Bronchial epithelial cell (primary cell): ENCODE measurements at places on chromosomes 11 and 22. TPM values are rescaled to one million over a fixed set of nuclear protein-coding genes. Genes with fewer than 3 reads are reported as not detected.

The ADAMTS15 gene
- total RNA-seq = 0.13 and 0.26 TPM in 2 replicates

The BAD gene
- 63.4 and 74.2 TPM in 2 replicates for total RNA-seq

The APOBEC3H gene
- 0.13 and 0.26 TPM in 2 replicates for total RNA-seq

The MYO18B gene
- not detected in 2 replicates for total RNA-seq

The NCF4 gene
- total RNA-seq = not detected in 2 replicates

The TTLL1 gene
- total RNA-seq = 6.3 and 11.1 TPM in 2 replicates

The OR5D16 gene
- not detected in 2 replicates for total RNA-seq

The SUSD2 gene
- total RNA-seq = under 0.01 and 0.13 TPM in 2 replicates

The KCTD14 gene
- 0.77 and 1.3 TPM in 2 replicates for total RNA-seq

The OR51I1 gene
- total RNA-seq = not detected in 2 replicates

The C22orf31 gene
- total RNA-seq = not detected in 2 replicates

The TRIM48 gene
- total RNA-seq = not detected in 2 replicates

The MOV10L1 gene
- 0.26 and 1.4 TPM in 2 replicates for total RNA-seq

The OR51A4 gene
- total RNA-seq = not detected in 2 replicates

The RTN4RL2 gene
- not detected in 2 replicates for total RNA-seq

The PHF21B gene
- total RNA-seq = not detected in 2 replicates

The NLRP14 gene
- under 0.01 and 0.13 TPM in 2 replicates for total RNA-seq

The OR52I2 gene
- not detected in 2 replicates for total RNA-seq

The ART1 gene
- total RNA-seq = not detected in 2 replicates

The TMEM151A gene
- total RNA-seq = not detected in 2 replicates

The TRIM51 gene
- total RNA-seq = not detected in 2 replicates

The FGF4 gene
- total RNA-seq = not detected in 2 replicates

The GSTT4 gene
- not detected in 2 replicates for total RNA-seq

The CHRNA10 gene
- 0.26 and 0.51 TPM in 2 replicates for total RNA-seq

The UPK2 gene
- 0.13 TPM in 1 of 2 replicates, not detected in the other for total RNA-seq
